ENCODE measurements at places on chromosomes 6 and 20.

DNA sequence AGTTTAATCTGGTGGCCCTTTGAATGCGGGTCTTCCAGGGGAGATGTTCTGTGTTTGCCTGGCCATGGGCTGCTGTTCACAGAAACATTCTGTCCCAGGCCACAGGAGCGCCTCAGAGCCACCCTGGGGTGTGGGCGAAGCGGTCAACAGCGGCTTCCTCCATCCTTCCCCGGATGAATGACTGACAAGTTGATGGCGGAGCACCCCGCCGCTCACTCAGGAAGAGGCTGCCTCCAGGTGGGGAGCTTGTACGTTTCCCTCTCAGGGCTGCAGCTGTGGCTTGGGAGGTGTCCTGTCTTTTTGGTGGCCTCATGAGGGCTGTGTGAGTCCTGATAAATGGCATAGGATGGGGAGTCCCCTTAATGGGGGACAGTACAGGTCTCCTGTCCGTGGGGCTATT is 178.4 kb downstream of the NRN1 start:
- no peak for DNase-seq

DNA sequence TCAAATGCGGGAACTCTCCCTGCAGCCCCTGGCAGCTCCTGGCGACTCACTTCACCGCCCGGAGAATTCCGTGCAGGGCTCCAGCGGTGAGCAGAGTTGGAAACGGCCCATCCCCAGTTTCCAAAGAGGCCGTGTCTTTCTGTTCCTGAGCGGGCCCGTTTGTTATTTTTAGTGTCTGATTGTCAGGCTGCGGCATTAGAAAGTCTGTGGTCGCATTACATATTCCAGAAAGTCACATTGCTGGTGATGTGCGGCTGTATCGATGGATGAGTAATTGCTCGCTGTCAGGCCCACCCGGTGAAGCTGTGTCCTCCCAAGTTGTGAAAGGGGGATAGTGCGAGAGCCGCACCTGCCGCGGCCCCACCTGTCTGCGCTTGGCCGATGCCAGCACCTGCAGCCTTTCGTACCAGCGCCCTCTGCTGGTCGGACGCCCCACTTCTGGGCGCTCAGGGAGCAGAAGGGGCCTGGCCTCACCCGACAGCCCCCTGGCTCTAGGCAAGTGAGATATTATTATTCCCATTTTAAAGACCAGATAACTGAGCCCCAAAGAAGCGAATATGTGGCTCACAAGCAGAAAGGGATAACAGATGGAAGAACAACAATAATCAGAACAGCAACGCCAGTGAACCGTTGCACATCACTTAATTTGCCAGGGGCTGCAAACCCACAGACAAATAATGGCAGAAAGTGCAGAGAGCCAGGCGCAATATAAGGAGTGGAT is 244.9 kb downstream of the TSHZ2 start:
- peak; percentile 33 for DNase-seq

DNA sequence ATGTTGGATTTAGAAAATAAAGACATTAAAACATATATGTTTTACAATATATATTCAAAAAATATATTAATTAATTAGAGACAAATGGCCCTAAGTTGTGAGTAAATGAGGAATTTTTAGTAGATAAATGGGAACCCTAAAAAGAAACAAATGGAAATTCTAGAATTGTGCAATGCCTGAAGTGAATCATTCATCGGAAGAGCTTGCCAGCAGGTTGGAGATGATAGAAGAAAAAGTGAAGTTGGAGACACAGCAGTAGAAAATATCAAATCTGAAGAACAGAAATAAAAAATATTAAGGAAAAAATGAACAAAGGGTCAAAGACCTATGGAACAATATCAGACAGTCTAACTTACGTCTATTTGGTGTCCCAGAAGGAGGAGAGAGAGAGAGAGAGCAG is 109.4 kb upstream of the NEDD9 start:
- DNase-seq = no peak

- no peak for DNase-seq
Observed at GRCh38 chr6:73353636-73354593, at the start of gene DPPA5. Gene DPPA5, minus strand, starts transcription at chr6:73354276. Its CDS starts 51 bp downstream, at chr6:73354225.

- no peak for DNase-seq
Observed at GRCh38 chr6:150494241-150494640, 105.4 kb upstream of the PLEKHG1 start.

DNA sequence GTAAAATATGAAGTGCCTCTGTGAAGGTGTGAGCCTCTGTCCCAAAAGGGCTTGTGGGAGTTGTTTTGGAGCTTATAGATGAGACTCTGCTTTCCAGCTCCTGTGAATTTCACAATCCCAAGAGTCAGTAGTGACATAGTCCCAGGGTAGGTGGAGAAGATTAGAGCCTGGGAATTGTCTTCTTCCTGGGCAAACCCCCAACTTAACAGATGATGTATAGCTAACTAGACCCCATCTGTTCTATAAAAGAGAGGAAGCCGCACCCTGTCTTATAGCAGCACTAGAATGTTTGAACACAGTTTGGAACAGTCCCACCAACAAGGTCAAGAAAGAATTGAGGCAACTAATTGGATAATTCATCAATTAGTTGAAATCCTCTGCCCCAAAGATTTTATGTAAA is 294.7 kb downstream of the ZNF217 start:
- no peak for DNase-seq

DNA sequence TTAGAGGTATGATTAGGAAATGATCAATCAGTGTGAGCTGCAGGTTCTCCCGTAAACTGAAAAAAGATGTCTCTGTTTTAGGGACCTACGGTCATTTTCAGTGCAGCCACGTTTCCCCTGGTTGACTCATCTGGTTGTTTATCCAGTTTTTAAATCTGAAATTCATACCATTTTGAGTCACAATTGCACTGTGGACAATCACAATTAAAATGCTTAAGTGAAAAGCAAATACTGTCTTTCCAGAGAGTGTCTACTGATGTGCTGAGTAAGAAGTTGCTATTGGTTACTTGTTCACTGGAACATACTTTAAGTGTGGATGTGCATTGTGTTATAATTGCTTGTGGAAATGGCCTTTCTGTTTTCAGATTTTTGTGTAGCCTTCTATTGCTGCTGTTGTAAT is 305.1 kb upstream of the SASH1 start:
- DNase-seq = no peak

DNA sequence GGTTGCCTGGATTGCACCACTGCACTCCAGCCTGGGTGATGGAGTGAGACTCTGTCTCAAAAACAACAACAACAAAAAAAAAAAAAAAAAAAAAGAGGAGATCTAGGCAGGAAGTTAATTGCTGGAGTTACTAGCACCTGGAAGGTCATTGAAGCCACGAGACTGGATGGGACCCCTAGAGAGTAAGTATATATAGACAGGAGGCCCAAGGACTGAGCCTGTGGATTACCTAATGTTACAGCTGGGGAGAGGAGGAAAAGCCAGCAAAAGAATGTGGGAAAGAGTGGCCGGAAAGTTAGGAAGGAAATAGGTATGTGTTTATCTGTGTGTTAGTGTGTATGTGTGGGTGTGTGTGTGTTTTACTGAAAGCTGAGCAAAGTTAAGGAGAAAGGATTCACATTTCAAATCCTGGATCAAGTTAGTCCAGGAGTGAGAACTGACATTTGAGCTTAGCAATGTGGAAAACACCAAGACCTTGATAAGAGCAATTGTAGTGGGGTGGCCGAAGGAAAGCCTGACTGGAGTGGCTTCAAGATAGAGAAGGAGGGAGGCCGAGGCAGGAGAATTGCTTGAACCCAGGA is 38.4 kb downstream of the ANKRD6 start:
- DNase-seq = no peak

- DNase-seq = no peak
Observed at GRCh38 chr6:143339223-143339622, 111.3 kb downstream of the ADAT2 start.

DNA sequence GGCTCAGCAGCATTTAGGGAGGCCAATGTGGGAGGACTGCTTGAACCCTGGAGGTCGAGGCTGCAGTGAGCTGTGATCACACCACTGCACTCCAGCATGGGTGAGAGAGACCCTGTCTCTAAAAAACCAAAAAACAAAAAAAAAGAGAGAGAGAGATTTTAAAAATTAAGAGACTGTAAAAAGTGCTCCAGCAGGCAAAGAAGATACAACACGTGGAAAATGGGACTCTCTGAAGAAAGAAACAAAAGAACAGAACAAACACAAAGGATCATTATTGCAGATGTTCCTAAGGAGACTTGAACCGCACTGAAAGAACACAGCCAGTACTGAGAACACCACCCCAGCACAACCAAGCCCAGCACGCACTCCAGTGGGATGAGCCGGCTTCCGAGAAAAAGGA is 74.2 kb downstream of the TAF4 start:
- DNase-seq = no peak

DNA sequence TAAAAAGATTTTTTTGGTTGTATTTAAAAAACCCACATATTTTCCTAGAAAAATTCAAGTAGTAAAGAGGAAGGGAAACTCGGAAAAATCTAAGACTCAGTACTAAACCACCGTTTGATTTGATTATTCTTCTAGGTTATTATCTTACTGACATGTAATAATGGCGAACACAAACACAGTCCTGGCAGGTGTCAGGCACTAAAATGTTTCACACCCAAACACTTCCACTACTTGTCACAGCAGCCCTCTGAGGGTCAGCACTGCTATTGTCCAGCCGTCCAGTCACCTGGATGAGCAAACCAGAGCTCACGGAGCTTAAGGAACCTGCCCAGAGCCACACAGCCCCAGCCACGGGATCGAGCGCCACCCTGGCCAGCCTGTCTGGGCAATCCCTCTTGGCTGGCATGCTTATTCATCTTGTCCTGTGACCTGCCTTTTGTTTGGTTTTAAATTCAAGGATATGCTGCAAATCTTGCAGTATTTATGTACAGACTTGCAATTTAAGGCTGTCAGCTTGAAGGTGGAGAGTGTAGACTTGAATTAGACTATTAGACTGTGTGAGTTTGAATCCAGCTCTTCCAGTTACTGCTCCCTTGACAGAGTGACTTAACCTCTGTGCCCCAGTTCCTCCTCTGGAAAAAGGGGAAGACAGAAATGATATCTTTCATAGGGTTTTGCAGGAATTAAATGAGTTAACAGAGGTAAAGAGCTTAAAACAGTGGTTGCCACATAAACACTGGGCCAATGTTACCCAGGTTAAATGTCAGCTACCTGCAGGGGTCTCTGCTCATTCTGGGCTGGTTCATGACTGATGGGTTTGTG is 82.2 kb downstream of the CDYL start:
- no peak for DNase-seq

GRCh38 chr20:43842126-43843020 is 72.3 kb upstream of the TOX2 start:
- DNase-seq = no peak

DNA sequence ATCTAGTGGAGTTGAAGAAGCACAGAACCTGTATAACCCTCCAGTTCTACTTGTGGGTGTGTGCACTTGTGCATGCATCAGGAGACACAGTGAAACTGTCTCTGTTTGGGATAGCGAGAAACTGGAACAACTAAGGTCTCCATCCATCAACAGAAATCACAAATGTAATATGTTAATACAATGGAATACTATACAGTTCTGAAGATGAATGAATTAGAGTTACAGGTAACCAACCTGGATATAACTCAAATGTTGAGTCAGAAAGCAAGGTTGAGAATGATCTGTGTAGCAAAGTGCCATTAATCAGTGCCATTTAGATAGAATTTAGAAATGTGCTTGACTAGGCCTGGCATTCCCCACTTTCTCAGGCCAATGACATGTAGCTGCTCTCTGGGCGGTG is 4.6 kb upstream of the NSFL1C start:
- DNase-seq = no peak

GRCh38 chr6:142823256-142823902 is 121.6 kb downstream of the HIVEP2 start:
- no peak for DNase-seq
